Mucosa of gallbladder (tissue), 1 donor: ENCODE measurements at places on chromosomes 7 and 10.

- no peak for DNase-seq
These were observed 136.7 kb upstream of the CHST15 start for GRCh38 chr10:124229989-124230634.

DNA sequence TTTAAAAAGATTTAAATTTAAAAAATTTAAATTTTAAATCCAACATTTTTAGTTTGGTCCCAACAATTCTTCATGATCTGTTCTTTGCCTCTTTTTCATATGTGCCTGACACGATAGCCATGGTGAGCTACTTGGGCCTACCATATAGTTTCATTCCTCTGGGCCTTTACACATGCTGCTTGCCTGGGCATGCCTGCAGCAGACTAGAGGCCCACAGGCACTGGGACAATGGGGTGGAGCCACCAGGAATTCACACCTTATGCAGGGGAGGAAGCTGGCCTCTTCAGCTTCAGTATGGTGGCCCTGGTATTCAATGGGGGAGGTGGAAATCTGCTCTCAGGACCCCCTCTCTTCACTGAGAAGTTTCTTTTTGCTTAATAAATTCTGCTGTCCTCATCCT is 37.8 kb upstream of the ZNF365 start:
- no peak for DNase-seq

GRCh38 chr7:127882313-127882920 is 148.8 kb downstream of the LRRC4 start:
- no peak for DNase-seq

GRCh38 chr7:102908676-102909075 is 4.1 kb upstream of the LRRC17 start:
- no peak for DNase-seq

DNA sequence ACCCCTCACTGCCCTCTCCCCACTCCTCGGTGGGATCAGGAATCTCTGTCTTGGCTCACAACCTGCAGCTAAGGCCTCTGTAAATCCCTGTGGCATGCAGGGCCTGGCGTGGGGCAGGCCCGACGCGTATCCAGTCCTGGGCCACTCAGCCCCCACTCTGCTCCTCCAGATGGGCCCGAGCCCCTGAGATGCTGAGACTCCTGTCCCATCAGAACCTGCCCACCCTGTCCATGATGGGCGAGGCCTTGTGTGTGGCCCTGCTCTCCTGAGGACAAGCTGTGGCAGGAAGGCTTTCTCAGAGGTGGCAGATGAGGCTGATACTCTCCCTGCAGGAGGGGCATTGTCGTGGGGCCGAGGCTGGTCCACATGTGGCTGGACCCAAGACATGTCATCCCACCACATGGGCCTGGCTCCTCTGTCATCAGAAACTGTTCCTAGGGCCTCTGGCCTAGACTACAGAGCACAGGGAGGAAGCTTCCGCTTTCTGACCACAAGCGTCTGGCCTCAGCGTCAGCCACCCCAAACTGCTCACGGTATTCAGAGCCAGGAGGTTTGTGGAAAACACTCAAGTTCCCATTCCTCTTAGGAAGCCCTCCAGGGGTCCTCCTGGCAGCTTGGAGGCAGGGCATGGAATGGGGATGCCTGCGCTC is 6.0 kb downstream of the ALOX5 start:
- DNase-seq = peak; percentile 51

- peak; percentile 72 for DNase-seq
These were observed 70.6 kb upstream of the STARD3NL start for GRCh38 chr7:38107486-38107893.

DNA sequence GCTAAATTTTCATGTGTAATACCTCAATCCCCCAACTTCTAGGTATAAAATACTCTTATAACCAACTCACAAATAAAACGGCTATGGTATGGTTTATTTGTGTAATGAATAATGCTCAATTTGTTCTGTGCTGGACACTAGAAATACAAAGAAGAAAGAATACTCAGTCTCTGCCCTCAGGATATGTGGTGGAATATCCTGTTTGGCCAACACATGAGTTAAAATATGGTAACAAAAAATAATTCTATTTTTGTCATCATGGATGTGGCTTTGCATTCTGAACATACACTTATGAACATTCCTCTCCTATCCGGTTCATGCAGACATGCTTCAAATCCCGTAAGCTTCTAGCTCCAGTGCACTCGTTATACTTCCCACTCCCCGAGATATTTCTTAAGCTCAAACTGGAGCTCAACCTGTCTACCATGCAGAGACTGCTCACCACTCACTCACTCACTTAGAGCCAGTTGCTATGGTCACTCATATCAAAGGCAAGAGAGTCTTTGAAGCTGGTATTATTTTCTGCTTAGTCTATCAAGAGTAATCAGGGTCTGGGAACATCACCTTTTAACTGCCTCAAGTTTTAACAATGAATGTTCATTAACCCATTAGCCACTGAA is 53.8 kb upstream of the SLC16A12 start:
- no peak for DNase-seq

DNA sequence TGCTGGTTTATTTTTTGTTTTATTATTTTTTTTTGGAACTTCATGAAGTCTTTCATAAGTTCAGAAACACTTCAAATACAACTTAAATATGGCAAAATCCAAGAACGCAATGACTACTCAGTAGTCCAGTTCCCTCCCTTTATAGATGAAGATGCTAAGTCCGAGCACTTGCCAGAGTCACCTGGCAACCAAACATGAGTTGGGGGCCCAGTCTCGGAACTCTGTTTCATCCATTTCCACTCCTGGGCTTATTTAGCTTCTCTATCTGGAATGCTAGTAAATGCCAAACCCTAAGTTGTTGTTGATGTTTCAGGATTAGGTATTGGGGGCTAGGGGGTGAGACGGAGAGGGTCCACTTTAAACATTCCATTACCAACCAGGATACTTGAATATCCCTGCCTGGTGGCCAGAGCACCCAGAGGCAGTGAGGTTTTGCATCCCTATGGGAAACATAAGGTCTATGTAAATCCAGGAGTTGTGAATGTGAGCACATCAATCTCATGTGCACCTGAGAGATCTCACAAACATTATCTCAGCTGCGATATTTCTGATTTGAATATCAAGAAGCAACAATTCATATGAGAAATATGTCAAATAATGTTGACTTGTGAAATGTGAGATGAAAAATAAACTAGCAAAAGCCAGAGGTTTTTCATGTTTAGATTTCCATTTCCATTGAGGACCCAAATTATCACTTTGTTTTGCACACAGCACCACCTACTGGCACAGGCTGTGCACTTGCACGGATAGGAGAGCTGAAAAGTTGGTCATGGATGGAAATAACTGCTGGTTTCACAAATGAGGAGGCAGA is 129.3 kb downstream of the PKD1L1 start:
- peak; percentile 66 for DNase-seq

DNA sequence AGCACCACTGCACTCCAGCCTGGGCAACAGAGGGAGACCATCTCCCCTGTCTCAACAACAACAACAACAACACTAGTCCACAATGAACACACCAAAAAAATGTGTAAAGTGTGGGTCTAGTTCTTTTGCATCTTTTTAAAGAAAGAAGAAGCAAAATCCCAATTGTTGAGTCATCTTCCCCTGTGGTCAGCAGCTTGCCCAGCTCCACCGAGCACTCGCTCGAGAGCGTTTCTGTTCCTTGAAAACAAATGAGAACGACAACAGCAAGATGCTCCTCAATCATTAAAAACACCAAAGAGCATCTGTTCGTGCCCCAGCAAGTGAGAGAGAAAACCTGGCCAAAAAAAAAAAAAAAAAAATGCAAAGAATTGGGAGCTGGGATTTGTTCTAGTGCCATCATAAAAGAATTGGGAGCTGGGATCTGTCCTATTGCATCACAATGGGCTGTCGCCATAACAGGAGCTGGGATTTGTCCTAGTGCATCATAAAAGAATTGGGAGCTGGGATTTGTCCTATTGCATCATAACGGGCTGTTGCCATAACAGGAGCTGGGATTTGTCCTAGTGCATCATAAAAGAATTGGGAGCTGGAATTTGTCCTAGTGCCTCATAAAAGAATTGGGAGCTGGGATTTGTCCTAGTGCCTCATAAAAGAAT is 118.1 kb downstream of the PTPRN2 start:
- DNase-seq = no peak

DNA sequence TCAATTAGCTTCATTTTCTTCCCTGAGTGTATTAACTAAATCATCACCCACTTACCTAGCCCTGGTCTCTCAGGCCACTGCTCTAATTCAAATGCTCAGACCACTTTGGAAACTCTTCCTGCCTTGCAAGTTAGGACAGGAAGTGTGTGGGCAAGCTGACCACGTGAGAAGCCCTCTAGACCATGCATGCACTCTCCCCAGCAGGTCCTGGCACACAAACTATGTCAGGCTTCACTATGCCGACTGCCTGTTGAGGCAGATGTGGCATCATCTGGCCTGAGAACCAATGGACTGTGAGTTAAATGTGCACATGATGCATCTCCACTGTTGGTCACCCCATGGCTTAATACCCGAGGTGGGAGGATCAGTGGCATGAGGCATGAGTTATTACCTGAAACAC is 439.6 kb downstream of the GRID1 start:
- no peak for DNase-seq

DNA sequence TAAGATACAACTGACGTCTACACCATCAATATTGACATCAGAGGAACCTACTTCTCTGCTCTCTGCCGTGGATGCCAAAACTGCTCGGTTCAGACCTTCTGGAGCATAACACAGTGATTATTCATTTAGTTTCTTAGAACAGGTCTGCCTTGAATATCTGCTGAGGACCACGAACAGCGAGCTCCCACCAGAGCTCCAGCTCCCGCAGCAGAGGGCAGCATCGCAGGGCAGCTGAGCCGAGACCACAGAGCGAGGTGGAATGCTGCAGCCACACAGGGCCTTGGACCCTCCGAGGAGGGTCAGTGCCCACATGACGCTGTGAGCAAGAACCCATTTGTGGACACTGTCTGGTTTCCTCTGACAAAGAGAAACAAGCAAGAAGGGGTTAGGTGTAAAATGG is 6.8 kb downstream of the VIPR2 start:
- no peak for DNase-seq

DNA sequence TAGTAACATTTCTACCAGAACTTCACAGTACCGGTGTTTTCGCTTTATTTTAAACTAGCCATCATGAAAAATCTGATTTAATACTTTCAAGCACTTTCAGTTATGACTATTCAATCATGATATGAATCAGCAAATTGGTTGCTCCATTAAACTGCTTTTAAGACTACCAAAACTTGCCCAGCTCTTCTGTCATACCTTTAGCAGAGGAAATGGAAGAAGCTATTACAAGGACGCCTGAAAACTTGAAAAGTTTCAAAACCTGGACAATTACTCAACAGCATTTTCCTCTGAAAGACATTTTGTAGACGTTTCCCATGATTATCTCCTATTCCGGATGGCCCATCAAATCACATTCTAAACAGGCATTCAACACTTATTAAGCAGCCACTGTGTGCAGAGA is 2.0 kb downstream of the JAZF1 start:
- DNase-seq = no peak

DNA sequence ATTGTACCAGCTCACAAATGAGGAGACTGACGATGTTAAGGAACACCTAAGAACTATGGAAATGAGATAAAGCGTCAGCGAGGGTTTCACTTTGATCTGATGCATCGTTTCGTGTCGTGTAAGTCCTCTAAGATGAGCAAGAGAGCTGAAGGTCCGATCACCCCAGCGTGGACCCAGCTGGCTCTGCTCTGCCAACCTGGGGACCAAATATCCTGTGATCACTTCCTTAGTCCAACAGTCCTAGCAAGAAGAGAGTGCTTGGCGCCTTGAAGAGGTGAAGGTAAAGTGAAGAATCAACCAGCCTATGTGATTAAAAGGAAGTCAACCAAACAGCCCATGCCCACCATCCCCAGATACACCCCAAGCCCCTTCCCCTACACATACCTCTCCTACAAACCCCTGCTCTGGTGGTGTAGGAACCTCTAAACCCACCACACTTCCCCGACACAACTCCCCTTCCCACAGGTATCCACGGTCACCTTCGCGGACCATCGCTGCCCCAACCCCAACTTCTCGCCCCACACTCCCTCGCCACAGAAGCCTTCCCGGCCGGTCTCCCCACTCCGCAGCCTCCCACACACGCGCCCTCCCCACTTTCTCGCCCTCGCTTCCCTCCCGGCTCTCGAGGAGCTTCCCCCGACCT is 722 bp downstream of the UPF2 start:
- no peak for DNase-seq

DNA sequence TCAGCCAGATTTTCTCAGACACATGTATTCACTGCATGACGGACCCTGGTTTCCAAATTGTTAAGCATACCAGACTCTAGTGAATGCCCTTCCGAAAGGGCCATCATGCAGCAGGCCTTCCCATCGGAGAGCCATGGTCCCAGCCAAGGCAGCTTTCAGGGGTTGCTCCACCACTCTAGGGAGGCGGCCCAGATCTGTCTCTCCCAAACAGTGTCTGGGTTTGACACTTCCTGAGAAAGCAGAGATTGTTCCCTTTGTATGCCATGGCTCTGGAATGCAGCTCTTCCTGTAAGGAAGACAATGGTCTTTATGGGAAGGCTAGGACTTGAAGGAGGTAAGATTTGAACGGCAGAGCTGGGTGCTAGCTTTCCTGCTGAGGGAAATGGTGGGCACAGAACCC is 178.8 kb upstream of the BMPER start:
- no peak for DNase-seq

DNA sequence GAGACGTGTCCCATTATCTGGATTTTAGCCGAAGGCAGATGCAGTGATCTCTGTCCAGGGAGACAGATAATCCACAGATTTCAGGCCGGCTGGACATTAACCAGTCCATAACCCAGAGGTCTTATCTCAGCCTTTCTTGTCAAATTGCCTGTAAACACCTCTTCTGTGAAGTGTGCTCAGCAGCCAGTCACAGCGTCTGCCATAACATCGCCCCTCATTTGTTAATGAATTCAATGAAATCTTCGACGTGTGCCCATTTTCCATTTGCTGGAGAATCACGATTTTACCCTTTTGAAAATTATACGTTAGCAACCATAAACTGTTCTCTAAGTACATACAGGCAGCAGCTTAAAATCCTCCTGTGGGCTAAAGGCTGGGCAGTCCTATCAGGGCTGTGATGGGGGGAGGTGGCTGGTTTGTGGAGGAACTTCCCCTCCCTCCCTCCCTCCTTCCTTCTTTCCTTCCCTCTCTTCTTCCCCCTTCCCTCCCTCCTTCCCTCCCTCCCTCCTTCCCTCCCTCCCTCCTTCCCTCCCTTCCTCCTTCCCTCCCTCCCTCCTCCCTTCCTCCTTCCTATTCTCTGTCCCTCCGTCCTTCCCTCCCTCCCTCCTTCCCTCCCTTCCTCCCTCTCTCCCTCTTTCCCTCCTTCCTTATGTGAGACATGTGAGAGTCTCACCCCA is 26.6 kb upstream of the FAM20C start:
- DNase-seq = peak; percentile 9
